ENCODE measurements at places on chromosomes 1 and 21.

DNA sequence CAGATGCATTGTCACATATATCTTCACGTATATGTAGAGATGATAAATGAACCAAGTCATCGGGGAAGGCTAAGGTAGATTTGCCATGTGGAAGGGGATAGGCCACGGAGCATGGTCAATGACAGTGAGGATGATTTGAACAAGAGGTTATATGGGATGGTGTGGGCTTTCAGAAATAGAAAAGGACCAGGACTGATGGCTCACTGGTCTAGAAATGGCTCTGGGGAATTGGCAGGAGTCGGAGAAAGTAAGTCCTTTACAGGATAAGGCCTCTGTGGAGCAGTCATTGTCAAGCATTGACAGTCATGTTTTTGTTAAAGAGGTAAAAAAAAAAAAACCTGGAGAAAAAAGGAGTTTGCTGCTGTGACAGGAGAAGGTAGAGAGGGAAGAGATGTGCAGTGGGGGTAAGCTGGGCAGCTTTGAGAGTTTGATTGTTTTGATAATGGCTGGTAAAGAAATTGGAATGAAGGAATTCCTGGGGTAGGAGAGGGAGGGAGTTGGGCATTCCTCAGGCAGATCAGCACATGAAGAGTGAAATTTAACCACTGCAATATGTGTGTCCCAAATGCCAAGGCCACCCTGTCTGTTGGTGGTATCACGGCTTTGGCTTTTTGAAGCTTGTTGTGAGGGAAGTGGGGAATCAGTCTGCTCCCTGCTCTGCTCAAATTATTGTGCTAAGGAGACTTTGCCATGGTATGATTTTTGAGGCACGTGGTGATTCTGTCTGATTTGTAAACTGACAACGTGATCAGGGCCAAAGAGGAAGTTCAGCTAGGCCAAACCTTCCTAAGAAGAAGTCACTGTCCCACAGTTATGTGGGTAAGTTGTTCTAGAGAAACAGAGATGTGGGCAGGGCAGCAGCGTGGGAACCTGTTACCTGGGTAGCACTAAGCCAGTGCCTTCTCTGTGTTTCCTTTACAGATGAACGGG is 26.0 kb downstream of the MACF1 start:
- no peak for DNase-seq

DNA sequence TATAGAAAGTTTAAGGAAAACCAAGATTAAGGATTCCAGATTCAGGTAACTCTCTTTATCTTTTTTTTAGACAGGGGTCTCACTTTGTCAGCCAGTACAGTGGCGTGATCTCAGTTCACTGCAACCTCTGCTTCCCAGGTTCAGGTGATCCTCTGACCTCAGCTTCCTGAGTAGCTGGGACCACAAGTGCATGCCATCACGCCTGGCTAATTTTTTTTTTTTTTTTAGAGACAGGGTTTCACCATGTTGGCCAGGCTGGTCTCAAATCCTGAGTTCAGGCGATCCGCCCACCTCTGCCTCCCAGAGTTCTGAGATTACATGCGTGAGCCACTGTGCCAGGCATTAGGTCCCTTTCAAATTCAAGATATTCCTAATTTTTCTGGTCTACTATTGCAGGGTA is 15.9 kb downstream of the LZIC start:
- DNase-seq: no peak

DNA sequence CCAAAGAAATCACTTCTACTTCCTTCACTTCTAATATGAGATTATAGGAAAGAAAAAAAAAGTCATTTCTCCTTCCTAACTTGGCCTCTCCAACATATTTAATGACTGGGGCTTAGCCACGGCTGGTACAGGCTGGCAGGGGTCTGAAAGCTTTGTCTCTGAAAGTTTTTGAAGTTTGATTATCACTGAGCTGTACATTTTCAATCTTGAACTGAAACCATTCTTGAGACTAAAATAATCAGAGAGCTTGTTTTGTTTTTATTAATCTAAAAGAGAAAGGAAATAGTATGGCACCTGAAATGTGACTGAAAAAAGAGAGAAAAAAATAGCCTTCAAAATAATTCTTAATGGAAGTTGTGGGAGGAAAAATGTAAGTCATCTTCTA is 3.8 kb upstream of the KRTAP19-8 start:
- no peak for DNase-seq

DNA sequence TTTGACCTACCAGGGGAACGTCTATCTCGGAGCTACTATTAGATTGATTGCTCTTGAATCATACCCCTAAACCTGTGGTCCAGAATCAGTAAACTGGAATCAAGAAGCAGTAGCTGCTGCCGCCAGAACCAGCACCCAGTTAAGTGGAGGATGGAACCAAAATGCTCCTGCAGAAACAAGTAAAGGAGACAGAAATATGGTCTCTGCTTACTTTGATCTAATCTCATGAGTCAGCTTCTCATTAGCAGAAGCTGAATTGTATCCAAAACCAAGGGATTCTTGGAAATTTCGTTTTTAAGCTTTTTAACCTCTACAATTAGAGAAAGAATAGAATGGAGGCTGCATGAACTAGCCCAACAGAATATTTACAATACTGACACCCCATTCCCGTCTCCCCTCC is 42.6 kb upstream of the PIGV start:
- DNase-seq: no peak

GRCh38 chr1:19429611-19430010 is 55.7 kb downstream of the CAPZB start:
- no peak for DNase-seq

GRCh38 chr1:223621312-223621734 is 44.2 kb downstream of the CAPN8 start:
- no peak for DNase-seq

DNA sequence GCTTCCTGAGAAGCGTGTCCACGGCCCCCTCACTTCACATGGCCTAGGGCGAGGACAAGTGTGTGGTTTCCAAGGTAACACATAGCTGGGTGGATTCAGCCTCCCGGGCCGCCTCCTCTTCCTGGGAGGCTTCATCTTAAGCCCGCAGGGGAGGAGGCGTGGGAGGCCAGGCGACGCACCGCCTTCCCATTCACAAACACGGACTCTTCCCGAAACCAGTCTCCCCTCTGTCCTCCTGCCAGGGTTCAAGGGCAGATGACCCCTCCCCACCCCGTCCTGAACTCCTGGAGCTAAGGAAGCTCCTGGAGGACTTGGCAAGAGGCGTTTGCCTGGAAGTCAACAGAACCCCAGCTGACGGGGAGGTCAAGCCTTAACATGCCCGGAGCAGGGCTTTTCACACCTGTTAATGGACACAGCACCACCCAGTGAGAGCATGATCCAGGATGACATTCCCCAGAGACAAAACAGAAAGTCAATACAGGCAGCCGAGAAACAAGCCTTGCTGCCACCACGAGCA is 56.7 kb downstream of the KCNN3 start:
- no peak for DNase-seq

DNA sequence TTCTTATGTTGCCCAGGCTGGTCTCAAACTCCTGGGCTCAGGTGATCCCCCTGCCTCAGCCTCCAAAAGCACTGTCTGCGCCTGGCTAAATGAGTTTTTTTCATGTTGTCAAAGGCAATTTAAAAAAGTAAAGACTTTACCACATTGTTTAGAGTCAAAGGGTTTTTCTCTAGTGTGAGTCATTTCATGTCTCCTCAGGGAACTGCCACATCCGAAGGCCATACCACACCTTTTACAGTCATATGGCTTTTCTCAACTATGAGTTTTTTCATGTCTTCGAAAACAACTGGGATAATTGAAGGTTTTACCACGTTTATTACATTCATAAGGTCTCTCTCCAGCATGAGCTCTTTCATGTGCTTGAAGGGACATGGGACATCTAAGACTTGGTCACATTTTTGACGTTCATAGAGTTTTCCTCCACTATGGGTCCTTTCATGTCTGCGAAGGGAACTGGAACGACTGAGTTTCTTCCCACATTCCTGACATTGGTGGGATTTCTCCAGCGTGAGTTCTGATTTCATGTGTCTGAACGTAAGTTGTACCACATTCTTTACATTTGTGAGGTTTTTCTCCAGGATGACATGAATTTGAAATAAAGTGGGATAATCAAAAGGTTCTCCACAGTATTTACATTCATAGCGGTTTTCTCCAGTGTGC is 65.6 kb downstream of the UCHL5 start:
- no peak for DNase-seq

DNA sequence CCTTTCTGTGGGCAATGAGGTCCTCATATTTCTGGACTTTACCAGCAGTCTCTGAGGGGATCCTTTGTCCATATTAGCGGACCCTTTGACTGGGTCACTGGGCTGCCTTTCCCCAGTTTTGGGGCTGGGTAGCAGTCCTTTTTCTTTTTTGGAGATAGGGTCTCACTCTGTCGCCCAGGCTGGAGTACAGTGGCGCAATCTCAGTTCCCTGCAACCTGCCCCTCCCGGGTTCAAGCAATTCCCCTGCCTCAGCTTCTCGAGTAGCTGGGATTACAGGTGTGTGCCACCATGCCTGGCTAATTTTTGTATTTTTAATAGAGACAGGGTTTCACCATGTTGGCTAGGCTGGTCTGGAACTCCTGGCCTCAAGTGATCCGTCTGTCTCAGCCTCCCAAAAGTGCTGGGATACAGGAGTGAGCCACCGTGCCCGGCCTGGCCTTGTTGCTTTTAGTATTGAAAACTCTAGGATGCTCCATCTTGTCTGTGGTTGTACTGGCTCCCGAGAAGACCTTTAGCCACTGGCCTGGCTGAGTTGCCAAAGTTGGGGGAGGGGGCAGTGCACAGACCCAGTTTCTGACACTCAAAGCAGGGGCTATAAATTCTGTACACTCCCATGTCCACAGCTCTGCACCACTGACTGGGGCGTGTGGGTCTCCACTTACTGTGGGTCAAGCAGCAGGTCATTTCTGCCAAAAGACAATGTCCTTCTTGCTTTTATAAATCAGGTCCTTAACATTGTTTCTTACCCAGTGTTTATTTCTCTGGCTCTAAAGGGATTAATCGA is 33.1 kb downstream of the MAN1C1 start:
- DNase-seq: no peak

DNA sequence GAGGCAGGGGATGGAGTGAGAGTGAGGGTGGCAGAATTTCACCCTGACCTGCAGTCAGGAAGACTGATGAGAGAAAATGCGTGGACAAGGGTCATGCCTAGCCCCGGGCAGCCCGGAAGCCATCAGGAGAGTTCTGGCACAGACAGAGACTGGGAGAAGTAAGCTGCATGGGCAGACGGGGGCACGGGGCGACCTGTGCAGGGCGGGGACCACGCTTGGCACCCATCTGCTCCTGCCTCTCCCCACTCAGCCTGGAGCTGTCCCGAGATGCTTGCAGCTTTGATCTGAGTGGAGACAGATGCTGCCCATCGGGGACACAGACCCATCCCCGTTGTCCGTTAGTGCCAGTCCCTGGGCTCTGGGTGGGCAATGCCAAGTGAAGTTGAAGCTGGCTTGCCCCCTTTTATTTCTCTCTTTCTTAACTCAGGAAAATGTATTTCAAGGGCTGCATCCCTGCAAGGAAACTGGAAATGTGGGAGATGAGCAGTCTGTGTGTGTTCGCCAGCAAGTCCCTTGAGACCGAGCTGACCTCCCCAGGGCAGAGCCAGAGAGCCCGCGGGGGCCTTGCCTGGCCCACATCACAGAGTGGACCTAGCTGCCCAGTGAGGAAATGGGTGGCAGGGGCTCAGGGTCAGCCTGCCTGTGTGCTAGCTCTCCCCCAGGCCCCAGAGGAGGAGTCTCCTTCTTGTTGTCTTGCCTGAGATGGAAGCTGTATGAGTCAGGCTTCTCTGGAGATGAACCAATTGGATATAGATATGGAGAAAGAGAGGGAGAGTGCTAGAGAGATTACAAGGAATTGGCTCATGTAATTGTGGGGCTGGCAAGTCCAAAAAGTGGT is 121.3 kb upstream of the C1orf174 start:
- DNase-seq: no peak

- no peak for DNase-seq
Observed at GRCh38 chr1:66731170-66731865, 20.9 kb upstream of the DYNLT5 start.

DNA sequence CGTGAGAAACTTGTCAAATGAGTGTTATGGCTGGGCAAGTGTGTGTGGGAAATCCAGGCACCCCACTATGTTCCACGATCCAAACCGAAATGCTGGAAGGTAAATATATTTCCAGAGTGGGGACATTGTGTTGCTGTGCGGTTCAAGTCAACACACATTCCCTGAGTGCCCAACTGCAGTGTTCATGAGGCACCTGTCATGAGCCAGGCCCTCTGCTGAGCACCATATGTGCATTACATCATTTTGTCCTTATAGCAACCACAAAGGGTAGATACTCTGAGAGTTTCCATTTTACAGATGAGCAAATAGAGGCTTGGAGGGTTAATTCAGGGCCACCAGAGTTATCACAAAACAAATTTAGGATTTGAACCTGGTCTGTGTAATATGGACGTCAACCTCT is 59.9 kb upstream of the SOD1 start:
- DNase-seq: no peak

DNA sequence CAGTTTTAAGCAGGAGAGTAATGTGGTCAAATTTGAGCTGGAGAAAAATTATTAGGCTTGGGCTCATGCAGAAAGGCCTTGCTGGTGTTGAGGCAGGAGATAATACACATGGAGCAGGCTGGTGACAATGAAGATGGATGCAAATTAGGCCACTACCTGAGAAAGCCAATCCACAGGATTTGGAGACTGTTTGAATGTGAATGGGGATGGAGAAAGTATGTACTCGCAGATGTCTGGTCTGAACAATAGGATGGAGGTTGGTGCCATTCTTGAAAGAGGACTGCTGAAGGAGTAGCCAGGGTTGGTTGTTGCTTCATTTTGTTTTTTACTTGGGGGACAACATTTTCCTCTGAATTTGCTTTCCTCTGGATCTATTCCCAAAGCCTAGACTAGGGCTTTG is 8.0 kb upstream of the KIRREL1 start:
- DNase-seq: no peak

DNA sequence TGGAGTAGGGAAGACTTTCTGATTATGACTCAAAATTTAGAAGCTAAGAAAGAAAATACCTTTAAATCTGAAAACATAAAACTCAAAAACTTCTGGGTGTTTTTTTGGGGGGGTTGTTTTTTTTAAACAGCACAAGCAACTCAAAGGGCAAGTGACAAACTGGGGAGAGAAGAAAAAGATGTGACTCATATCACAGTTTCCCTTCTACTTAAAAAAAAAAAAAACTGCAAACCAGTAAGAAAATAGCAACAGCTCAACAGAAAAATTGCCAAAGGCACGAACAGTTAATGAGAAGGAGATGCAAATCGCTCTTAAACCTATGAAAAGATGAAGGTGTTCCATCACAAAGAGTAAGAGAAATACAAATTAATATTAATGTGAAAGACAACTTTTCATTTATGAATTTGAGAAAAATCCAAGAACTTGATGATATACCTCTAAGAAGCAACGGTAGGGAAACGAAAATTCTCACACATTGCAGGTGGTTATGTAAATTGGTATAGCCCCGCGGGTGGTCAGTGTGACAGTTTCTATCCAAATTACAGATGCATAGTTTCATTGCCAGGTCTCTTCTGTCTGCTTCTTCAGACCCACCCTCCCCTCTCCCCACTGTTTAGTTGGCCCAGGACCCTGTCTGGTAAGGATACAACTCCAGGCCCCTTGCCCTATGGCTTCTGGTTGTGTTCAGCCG is 9.0 kb downstream of the IFNAR2 start:
- DNase-seq: no peak

Data from AG04449 (cell line).